Activated T-cell treated with anti-CD3 and anti-CD28 coated beads, Interleukin-2, amount 50 U/mL, for 72 hours (primary cell): ENCODE measurements at places on chromosomes 1 and 21.

DNA sequence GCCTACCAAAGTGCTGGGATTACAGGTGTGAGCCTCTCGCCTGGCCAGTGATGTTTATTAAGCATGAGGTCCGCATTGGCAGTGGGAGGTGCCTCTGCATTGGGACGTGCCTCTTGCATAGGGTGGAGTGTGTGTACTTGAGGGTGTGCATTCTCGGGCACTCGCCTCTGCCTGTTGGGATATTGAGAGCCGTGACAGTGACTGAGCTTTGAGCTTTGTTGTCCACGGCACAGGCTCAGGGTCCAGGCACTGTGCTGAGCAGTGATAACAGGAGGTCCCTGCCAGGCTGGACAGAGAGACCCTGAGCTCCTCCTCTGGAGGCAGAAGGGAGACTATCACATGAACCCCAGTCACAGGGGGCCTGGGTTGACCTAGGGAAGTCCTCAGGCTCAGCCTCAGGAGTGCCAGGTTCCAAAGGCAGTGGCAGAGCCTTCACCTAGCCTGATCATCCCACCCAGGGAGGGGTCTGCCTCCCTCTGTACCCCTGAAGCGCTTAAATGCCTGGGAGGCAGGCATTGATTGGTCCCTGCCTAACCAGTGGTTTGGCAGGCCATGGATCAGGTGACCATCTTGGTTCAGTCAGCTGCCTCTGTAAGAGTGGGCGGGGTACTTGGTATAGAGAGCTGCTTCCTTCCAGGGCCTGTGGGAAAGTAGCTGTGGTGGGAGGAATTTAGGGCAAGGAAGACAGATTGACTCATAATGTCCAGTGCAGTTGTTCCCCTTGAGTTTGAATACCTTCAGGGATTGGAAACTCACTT is 213.8 kb upstream of the TMEM51 start:
- no peak for DNase-seq

GRCh38 chr1:232925421-232926220 is 24.8 kb upstream of the NTPCR start:
- no peak for DNase-seq

DNA sequence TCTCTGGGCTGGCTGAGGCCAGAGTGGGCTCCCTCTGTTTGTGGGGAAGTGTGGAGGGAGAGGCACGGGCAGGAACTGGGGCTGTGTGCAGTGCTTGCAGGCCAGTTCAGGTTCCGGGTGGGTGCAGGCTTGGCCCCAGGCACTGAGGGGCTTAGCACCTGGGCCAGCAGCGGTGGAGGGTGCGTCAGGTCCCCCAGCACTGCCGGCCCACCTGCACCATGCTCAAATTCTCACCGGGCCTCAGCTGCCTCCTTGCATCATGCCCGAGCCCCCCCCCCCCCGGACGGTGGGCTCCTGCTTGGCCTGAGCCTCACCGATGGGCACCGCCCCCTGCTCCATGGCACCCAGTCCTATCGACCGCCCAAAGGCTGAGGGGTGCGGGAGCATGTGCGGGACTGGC is 26.3 kb upstream of the FCGR2A start:
- DNase-seq: no peak

DNA sequence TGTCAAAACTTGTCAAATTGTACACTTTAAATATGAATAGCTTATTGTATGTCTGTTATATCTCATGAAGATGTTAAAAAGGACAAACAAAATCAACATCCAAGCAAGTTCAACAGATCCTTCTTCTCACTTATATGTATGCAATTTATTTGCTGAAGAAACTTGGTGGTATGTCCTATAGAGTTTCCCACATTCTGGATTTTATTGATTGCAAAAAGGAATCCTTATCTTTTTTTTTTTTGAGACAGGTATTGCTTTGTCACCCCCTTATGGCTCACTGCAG is 5.6 kb upstream of the RABGAP1L start:
- no peak for DNase-seq

DNA sequence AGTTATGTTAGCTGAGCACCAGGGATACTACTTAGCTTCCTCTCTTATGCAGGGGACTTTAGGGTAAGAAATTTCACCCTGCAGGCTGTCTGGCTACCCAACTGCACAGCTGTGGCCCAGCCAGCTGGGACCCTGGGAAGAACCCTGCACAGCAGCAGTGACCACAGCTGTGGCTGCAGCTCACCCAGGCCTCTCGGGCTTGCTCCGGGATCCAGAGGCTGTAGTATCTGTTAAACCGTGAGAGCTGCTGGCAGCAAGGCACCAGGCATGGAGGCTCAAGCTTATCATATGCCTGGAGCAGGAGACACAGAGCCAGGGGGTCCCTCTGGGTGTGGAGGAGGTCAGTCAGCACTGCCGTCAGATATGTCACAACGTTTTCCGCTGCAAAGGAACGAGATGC is 40.3 kb downstream of the URB1 start:
- DNase-seq: no peak

DNA sequence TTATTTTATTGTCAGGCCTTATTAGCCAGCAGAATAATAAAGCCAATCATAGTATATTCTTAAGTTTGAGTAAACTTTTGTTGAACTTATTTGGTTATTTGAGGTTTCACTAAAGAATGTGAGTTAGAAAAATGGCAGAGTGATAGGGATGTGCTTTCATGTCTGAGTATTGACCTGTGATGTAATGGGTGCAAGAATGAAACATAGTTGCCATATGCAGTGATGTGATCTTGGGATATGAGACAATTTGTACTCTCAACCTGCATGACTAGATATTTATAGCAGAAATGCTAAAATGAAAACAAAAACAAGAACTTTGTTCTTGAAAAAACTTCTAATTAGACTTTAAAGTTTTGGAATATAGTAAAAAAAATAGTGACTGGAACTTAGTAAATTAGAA is 97.9 kb downstream of the DISP1 start:
- no peak for DNase-seq

DNA sequence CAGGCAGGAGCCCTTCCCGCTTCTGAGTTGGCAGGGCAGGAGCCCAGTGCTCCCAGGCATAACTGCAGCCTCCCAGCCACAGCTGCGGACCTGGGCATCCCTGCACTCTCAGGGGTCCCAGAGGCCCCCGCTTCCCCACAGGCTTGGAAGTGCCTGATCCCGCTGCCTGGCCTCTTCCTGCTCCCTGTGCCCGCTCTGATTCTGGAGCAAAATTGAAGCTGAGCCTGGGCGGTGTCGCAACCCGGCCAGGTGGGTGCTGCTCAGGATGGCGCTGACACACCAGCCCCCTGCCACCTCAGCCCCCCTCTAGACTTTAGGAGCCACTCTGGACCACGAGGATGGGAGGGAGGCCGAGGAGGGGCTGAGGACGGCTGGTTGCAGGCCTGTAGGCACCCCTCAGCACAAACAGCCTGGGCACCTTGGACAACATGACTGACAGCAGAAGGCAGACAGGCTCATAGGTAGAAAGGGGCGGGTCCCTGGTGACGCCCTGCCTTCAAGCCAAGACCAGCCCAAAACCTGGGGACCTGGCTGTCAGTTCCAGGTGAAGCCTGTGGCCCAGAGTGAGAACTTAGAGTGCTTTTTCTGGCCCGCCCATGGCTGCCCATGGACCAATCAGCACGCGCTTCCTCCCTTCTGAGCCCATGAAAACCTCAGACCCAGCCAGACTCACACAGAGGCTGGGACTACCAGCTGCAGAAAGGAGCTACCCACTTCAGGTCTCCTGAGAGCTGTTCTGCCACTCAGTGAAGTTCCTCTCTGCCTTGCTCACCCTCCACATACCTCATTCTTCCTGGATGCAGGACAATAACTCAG is 7.2 kb downstream of the HLCS start:
- DNase-seq: no peak
